ENCODE measurements at places on chromosomes 2 and 18. TPM values are rescaled to one million over a fixed set of nuclear protein-coding genes. Genes with fewer than 3 reads are reported as not detected.
A peak's percentile ranks its signal among the peaks of the same experiment; 100 is the strongest.

GRCh38 chr2:216960671-216961268 is 100.9 kb upstream of the TNP1 start:
- no peaks in the 10 kb centered on the region for H3K4me1 ChIP-seq
- no peaks in the 10 kb centered on the region for H3K36me3 ChIP-seq
- H3K27ac ChIP-seq: no peak overlapping the region
- no peaks in the 10 kb centered on the region for H3K27me3 ChIP-seq
- DNase-seq: no peak

SCN1A gene
- 2.7 TPM for total RNA-seq

DNA sequence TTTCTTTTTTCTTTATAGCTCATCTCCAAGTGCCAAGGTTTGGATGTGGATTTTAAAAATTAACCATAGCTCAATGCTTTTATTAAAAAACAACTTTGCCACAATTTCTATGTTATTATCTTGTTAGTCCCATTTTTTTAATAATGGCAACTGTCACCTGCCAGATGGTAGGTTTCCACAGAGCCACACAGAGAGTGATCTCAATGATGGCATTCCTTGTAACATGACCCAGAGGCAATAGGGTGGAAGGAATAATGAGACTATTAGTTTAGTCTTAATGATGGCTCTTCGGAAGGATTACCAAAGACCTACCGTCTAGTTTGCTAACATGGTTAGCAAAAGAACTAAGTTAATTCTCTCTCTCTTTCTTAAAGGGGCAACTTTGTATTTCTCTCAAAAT is 64.0 kb downstream of the REL start:
- no peak overlapping the region for H3K4me3 ChIP-seq
- H3K27ac ChIP-seq: no peak overlapping the region
- no peaks in the 10 kb centered on the region for H3K27me3 ChIP-seq
- DNase-seq: peak; percentile 31

SP9 gene
- total RNA-seq: not detected

DNA sequence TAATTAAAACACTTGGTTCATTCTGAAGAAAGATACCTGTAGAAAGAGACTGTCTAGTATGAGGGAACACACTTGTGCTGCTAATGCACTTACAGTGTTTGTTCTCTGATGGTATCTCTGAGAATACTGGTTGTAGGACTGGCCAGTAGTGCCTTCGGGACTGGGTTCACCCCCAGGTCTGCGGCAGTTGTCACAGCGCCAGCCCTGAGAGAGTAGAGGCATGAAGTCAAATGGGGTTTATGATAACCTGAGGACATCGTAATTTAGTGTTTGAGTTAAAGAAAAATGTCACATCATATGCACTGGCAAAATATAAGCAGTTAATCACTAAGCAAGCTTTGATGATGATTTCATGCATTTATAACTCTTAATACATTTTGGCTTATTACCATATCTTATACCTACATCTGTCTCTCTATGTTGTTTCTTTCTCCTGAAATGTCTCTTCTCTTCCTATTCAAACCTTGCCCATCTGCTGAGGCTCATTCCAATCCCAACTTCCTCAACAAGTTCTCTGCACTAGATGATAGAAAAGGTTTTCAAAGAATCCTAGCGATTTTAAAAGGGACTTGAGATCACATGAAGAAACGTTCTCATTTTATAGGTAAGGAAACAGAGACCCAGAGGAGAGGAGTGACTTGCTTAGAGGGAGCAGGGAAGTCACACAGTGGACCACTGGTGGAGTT is 50.2 kb downstream of the ATIC start:
- H3K4me1 ChIP-seq: no peaks in the 10 kb centered on the region
- H3K27ac ChIP-seq: no peak overlapping the region
- DNase-seq: no peak
- no peak overlapping the region for H3K4me3 ChIP-seq
- H3K27me3 ChIP-seq: no peaks in the 10 kb centered on the region

DNA sequence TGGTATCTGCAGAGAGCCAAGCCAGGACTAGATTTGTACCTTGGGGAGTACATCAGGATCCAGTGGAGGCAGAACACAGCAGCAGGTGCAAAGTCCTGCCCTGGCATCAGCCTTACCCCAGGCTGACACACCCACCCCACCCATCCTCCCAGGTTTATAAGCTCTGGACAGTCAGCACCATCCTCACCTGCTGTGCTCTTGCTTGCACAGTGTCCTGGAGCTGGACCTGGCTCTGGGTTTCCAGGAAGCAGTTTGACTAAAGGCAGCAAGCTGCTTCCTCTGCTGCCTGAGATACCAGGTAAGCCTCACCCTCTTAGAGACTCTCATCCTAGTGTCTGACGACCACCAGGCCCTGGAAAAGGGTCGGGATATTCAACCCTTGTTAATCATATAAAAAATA is at the start of gene SULT1C3:
TSS of gene SULT1C3 (plus strand) at position 183 of the 400 bp plus-strand sequence. CDS start 7,227 bp downstream, outside the sequence.
- no peaks in the 10 kb centered on the region for H3K36me3 ChIP-seq
- no peaks in the 10 kb centered on the region for H3K4me1 ChIP-seq
- no peak for DNase-seq

GRCh38 chr2:219688560-219689445 is 61.4 kb downstream of the SLC4A3 start:
- no peak for DNase-seq
- H3K4me3 ChIP-seq: no peak overlapping the region
- peaks cover 26% of the 10 kb centered on the region for H3K4me1 ChIP-seq

- no peaks in the 10 kb centered on the region for H3K27me3 ChIP-seq
- DNase-seq: no peak
- no peaks in the 10 kb centered on the region for H3K4me1 ChIP-seq
Measured at GRCh38 chr18:42078711-42079110, 123.7 kb downstream of the PIK3C3 start.

GRCh38 chr2:162317861-162318327 is 590 bp downstream of the IFIH1 start:
- H3K27ac ChIP-seq: no peak overlapping the region
- H3K27me3 ChIP-seq: peaks cover 38% of the 10 kb centered on the region
- H3K4me3 ChIP-seq: peak overlapping the region; percentile 67
- H3K4me1 ChIP-seq: no peaks in the 10 kb centered on the region
- DNase-seq: no peak
- no peaks in the 10 kb centered on the region for H3K36me3 ChIP-seq

DNA sequence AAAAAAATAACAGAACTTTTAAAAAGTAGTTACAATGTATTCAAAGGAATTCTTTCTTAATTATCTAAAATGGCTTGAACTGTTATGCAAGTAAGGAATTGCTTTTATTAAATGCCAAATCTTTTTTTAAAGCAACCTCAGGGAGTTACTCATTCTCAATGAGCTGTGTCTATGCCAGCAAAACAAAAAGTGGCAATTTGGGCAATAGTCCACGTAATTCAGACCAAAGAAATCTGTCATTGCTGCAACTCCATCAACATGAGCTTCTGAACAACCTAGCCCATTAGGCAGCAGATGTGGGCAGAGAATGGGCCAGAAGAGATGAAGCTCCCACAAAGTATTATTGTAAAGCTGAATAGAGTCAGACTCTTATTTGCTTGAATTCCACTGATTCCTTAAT is 118.4 kb downstream of the ALK start:
- no peak overlapping the region for H3K27ac ChIP-seq
- H3K27me3 ChIP-seq: no peaks in the 10 kb centered on the region
- DNase-seq: no peak
- H3K36me3 ChIP-seq: no peaks in the 10 kb centered on the region

DNA sequence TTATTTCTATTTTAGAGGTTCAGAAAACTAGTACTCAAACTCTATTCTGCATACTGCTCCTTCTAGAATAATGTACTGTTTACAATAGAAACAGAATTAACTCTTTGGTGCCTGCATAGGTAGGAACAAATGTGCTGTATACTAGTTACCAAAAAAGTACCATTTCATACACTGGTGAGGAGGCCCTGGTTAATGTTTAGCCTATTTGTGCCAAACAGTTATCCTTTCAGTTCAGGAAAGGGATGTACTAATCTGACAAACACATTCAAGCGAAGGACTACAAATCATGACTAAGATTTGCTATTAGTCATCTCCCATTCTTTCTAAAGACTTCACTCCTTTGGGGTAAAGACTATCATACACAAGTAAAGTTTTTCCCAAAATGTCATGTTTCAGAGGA is 47.4 kb downstream of the EXOC6B start:
- H3K27ac ChIP-seq: no peak overlapping the region

GRCh38 chr2:212709280-212709679 is 170.7 kb upstream of the ERBB4 start:
- H3K36me3 ChIP-seq: no peaks in the 10 kb centered on the region
- peak; percentile 20 for DNase-seq
- peaks cover 13% of the 10 kb centered on the region for H3K4me1 ChIP-seq
- H3K4me3 ChIP-seq: no peak overlapping the region

LIMS3 gene
- not detected for total RNA-seq

OTOS gene
- total RNA-seq: not detected

WDR33 gene
- total RNA-seq: 83.4 TPM

TMEM247 gene
- not detected for total RNA-seq

- no peak overlapping the region for H3K27ac ChIP-seq
- no peaks in the 10 kb centered on the region for H3K4me1 ChIP-seq
- no peak for DNase-seq
- H3K4me3 ChIP-seq: no peak overlapping the region
Measured at GRCh38 chr18:23519734-23520133, 16.4 kb downstream of the RMC1 start.

DNA sequence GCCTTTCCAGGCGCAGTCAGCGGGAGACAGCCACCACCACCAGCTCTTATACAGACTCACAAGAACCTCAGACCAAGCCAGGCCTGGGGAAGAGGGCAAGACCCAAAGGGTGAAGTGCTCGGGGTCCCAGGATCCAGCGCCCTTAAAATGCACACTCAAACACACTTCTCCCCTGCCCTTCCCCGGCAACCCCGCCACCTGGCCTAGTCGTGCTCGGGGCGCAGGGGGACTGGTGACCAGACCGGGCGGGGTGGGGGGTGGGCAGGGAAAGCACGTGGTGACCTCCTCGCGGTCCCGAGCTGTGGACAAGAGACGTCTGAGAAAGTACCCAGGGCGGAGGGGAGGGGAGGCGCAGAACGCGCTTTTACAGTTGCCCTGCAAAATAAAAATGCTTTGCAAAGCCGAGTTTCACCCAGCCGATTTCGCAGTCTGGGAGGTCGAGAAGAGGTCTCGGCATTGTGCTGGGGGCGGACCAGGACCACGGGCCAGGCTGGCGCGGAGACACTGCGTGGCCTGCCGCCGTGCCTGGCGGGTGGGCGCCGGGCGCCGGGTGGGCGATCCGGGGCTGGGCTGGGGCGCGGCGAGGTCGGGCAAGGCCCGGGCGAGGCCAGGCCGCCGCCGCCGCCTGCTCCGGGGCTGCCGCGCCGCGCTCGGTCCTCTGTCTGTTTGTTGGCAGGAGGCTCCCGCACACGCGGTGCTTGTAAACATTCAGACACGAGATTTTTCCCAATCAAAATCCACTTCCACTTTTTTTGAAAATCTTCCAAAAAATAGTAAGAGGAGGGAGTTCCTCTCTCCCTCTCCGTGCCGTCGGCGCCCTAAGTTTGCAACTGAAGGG is 2.0 kb downstream of the BCL11A start:
- H3K4me3 ChIP-seq: peak overlapping the region; percentile 59
- no peaks in the 10 kb centered on the region for H3K36me3 ChIP-seq
- H3K27ac ChIP-seq: no peak overlapping the region
- H3K27me3 ChIP-seq: peaks cover 55% of the 10 kb centered on the region
- DNase-seq: peak; percentile 57

DNA sequence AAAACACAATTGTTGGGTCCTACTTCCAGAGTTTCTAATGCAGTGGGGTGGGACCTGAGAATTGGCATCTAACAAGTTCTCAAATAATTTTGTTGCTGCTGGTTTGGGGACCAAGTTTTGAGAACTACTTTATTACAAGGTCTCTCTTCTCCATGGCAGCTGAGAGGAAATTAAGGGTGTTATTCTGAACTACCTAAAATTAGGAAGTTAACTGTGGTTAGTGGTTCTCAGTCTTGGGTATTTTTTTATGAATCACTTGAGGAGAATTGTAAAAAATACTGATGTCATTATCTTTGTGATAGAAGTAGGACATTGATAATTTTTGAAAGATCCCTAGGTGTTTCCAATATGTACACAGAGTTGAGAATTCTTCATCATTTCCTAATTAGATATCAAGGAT is 210.2 kb downstream of the MC4R start:
- no peak overlapping the region for H3K4me3 ChIP-seq
- no peak overlapping the region for H3K27ac ChIP-seq
- DNase-seq: no peak
- peaks cover 3% of the 10 kb centered on the region for H3K4me1 ChIP-seq
- H3K36me3 ChIP-seq: no peaks in the 10 kb centered on the region

DNA sequence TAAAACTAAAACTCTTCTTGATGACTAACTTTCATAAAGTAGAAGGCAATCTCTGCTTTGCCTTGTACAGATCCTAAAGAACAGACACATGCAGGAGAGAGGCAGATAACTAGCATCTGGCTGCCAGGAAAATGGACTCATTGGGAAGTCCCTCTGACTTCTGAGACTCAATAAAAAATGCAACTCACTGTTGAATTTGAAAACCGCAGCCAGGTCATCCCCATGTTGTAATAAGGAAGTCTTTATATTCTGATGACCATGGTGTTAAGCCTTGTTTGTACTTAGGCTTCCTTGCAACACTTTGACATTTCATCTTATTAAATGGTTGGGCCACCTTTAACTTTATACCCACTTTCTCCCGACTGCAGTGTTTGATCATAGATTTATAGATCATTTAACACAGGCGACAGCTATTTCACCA is 375.1 kb upstream of the KCNH7 start:
- no peak for DNase-seq
- H3K27ac ChIP-seq: no peak overlapping the region
- no peaks in the 10 kb centered on the region for H3K36me3 ChIP-seq
- peaks cover 11% of the 10 kb centered on the region for H3K4me1 ChIP-seq
- no peaks in the 10 kb centered on the region for H3K27me3 ChIP-seq
- H3K4me3 ChIP-seq: no peak overlapping the region

- H3K36me3 ChIP-seq: no peaks in the 10 kb centered on the region
- no peak overlapping the region for H3K4me3 ChIP-seq
- H3K4me1 ChIP-seq: peaks cover 40% of the 10 kb centered on the region
- DNase-seq: no peak
- no peak overlapping the region for H3K27ac ChIP-seq
Measured at GRCh38 chr2:17818235-17818815, 2.1 kb downstream of the MSGN1 start.

PARD6G gene
- 21.8 TPM for total RNA-seq

- peaks cover 22% of the 10 kb centered on the region for H3K27me3 ChIP-seq
- DNase-seq: no peak
- no peak overlapping the region for H3K27ac ChIP-seq
- no peaks in the 10 kb centered on the region for H3K36me3 ChIP-seq
- H3K4me1 ChIP-seq: peaks cover 15% of the 10 kb centered on the region
Measured at GRCh38 chr2:30869988-30870387, 62.7 kb upstream of the CAPN13 start.

DNA sequence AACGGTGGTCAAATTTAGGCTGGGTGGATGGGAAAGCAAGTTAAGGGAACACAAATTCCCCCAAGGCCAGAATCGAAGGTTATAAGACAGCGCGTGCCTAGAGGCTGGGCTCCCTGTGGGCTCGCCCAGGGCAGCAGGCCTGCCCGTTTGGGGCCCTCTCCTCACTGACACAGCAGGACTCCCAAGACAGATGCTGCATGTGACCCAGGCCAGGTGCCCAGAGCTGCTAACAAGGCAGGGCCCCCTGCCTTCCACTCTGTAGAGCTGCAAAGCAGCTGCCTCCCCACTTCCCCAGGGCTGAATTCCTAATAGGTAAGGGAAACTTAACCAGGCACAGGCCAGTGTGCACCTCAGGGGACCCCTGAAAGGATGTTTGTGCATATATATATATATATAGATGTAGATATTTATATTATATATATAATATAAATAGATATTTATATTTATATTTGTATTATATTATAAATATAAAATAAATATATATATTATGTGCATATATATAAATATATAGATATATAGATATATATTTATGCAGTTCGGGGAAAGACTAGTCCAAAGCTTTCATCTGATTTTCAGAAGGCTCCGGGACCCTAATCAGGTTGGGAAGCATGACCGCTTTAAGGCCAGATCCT is 43.7 kb downstream of the TMEM37 start:
- no peak overlapping the region for H3K4me3 ChIP-seq
- H3K27me3 ChIP-seq: no peaks in the 10 kb centered on the region
- DNase-seq: peak; percentile 54

All from neural progenitor cell (in vitro differentiated cells).